ENCODE measurements at places on chromosomes 4 and X.

DNA sequence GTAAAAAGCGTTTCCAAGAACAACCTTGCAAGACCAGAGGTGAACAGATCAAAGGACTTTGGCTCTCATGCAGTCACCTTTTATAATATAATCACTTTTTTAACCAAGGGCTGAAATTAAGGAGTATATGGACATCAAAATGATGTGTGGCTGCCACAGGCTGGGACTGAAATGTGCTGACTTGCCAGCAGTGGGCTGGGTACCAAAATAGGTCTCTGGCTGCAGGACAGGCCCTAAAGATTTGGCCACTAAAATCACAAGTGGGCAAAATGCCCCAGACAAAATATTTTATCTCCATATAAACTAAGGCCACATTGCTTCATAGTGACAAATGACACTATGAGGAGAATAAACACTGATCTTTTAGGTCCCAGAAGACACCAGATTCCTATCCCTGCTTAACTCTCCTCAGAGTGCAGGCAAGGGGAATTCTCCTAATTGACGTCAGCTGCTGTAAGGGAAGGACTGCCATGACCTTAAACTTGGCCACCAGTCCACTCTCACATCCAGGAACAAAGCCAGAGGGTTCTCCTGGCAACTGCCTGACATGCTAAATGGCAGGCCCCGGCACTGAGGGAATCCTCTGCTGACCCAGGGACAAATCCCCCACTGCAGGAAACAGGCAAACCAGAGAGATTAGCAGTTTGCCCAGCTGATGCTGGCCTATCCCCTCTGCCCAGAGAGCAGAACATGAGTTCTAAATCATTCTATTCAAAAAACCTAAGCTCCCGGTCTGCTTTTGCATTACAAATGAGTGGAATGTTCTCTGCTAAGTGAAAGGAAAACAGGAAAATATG is 155.8 kb downstream of the PPP3CA start:
- DNase-seq = no peak

DNA sequence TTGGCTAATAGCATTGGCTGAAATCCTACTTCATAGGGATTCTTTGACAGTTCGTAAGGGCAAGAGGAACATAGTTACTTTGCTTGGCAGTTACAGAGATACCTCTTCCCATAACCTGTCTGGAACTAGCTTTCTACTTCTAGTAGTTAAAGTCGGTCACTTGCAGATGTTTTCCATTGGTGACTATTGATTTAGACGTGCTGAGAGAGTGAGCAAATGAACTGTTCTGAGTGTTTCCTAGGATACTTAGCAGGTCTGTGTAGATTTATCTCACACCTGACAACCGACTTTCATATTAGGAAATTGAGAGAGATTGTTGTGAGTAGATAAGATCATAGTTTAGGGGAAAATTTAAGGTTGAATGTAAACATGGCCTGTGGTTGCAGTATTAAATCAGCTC is 116.8 kb downstream of the TSPAN7 start:
- no peak for DNase-seq

DNA sequence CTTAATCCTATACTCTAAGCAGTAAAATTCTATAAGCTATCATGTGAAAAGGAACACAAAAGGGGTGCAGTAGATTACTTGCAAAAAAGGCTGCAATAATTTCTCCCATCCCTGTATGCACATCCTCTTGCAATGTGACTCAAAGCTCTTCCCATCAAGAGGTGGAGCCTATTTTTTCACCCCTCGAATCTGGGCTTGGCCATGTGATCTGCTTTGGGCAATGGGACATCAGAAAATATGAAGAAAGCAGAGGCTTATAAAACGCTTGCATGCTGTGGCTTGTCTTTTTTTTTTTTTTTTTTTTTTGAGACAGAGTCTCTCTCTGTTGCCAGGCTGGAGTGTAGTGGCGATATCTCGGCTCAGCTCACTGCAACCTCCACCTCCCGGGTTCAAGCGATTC is 33.0 kb downstream of the GEMIN8 start:
- no peak for DNase-seq

DNA sequence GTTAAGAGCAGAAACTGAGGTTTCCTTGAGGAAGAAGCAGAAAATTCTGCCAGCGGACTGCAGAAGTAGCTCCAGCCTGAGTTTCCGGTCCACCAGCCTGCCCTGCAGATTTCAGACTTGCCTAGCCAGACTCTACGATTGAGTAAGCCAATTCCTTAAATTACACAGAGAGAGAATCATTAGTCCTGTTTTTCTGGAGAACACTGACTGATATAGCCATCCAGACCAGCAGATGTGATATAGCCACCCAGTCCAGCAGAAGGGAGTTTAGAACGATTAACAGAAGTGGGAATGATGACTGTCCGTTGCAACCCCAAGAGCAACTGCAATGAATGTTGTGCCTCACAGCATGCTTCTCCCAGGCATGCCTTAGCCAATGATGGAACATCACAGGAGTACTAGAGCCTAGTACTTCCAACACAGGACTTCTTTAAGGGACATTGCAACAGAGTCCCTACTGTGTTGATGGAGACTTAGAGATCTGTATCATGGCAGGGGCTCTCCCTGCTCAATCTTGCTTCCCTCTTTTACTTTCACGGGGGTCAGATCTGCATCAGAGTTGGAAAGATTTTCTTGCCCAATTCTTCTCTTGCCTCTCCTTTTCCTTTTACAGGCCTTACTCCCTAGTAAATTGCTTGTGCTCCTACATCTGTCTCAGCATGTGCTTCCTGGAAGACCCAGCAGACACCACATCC is 264.6 kb upstream of the CLNK start:
- no peak for DNase-seq

DNA sequence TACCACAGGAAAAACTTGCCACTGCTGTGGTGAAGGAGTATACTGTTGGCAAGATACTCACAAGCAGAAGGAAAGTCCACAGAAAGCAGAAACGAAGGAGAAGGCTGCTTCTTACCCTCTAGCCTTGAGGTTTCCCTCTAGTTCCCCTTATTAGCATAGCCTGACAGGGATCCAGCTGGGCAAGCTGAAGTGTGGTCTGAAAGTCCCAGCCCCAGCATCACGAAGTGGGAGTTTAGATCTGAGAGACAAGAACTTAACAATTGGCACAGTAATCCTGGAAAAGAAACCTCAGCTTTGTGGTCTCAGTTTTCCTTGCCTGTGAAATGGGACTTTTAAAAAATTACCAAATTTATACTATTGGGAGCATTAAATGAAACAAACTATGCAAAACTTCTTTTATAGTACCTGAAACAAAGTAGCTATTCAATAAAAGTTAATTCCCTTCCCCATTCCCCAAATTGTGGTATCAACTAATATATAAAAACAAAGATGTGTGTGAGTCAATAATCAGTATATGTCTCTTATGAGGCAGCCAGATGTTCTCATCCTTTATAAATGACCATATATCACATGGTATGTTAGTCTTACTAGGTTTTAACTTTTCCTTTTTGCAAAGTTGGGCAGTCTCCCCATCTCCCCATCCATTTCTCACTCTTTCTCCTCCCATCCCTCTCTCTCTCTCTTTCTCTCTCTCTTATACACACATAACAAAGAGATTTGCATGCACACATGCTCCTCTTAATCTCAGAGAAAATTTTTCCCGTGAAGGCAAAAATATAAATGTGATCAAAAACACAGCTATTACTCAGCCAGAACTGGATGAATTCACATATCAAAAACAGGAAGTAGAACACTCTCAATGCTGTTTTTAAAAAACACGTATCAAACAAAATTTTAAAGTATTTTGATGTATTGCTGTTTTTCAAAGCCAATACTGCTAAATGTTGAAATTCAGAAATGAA is 57.8 kb downstream of the SCFD2 start:
- DNase-seq = no peak

GRCh38 chr4:13399257-13399656 is 84.9 kb downstream of the RAB28 start:
- DNase-seq = no peak

GRCh38 chrX:115486510-115486909 is 74.5 kb upstream of the PLS3 start:
- no peak for DNase-seq

- DNase-seq = no peak
Measured at GRCh38 chr4:119984996-119985395, 81.7 kb downstream of the MAD2L1 start.

GRCh38 chrX:129979207-129979920 is 3.1 kb upstream of the BCORL1 start:
- no peak for DNase-seq

GRCh38 chr4:121199742-121200561 is 35.8 kb upstream of the TNIP3 start:
- DNase-seq = no peak

DNA sequence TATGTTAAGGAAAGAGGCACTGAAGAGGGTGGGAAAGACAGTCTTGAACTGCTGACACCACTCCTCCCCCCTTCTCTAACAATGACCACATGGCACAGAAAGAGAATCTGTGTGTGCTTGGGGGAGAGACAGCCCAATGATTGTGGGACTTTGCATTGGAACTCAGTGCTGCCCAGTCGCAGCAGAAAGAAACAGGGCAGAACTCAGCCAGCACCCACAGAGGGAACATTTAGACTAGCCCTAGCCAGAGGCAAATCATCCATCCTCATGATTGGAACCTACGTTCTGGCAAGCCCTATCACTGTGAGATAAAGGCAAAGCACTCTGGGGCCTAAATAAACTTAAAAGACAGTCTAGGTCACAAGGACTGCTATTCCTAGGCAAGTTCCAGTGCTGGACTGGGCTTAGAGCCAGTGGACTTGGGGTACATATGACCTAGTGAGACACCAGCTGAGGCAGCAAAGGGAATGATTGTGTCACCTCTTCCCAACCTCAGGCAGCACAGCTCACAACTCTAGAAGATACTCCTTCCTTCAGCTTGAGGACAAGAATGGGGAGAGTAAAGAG is 132.8 kb upstream of the S100G start:
- DNase-seq = no peak

DNA sequence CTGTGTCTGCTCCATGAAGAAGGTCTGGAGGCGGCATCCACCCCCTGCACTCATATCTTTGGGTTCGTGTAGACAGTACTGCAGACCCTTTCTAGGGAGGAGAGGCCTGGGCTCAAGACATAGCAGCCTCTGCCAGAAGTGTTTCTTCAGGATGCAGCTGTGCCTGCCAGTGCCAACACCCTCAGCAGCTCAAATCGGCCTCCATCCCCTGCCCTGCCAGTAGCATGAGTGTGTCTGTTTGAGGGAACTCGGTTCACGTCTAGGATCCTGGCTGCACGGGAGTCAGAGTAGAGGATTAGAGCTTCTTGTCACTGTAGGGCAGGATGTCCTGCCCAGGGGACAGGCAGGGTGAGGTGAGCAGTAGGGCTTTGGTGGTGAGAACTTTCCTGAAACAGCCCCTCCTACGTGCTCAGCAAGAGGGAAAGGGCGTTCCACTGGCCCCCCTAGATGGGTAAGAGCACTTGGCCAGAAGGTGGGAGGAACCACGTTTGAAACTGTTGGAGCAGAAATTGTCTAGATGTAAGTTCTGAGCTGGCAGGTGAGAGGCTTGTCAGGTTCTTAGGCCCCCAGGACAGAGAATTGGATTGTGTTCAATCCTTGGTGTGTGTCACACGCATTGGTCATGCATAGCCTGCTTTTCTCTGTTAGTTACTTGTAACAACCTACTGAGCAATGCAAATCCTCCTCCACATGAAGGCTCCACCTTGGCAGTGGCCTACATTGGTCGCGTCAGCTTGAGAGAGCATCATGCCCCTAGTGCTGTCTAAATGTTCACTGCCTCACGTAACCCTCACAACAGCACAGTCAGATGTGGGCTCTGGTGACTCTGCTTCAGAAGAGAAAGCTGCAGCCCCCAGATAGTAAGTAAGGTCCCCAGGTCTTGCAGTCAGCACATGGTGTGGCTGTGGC is 25.8 kb upstream of the FAM193A start:
- DNase-seq = no peak

DNA sequence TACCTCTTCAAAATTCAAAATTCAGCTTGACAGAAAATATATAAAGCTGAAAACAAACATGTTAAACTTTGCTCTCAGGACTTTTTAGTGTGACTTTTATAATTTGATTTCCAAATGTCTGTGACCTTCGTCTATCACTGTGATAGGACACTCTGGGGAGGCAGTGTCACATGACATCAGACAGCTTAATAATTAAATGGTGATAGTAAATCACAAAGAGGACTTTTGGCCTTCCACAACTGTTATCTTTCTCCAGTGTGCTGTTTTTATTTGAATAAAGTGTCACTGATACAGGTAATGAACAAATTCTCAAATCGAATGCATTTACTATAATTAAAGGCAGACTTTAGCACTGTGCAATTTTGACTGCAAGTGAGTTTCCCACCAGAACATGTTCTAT is 83.1 kb downstream of the MID1 start:
- no peak for DNase-seq

- DNase-seq = no peak
Measured at GRCh38 chrX:137575596-137576255, 9.8 kb downstream of the ZIC3 start.

- peak; percentile 29 for DNase-seq
Measured at GRCh38 chr4:1009542-1010394, 1.7 kb upstream of the FGFRL1 start.

- DNase-seq = no peak
Measured at GRCh38 chrX:78624962-78625909, 33.9 kb downstream of the RTL3 start.

DNA sequence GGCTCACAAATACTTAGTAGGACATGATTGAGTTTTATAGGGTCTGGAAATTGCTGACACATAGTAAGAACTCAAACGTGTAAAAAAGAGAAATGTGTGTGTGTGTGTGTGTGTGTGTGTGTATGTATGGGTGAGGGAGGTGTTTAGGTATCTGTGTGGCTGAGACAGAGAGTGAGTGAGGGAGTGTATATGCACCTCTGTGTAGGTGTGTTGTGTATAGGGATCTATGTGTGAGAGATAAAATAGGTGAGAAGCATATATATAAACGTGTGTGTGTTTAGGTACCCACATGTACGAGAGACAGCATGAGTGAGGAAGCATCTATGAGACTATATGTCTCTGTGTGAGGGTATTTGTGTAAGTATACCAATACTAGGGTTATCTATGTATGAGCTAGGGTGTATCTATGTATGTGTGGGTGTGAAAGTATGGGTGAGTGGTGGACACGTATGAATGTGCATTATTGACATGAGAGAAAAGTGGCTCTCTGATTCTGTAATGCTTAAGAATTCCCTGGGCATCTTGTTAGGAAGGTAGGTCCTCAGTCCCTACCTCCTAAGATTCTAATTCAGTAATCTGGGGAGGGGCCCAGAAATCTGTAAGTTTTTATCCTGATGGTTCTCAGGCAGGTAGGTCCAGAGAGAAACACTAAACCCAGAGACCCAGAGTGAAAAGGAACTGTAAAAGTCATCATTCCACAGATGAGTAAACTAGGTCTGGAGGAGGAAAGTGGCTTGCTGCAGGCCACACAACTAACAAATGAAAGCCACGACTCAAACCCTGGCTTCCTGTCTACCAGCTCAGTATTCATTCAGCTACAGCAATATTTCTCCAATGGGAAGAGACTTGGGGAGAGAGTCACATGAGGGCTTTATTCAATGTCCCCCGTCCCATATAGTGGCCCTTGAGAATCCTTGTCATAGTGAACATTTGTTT is 237.0 kb downstream of the IDS start:
- DNase-seq = no peak

- DNase-seq = no peak
Measured at GRCh38 chrX:41189156-41189555, 103.9 kb downstream of the USP9X start.

GRCh38 chrX:54411732-54412131 is 28.5 kb upstream of the TSR2 start:
- no peak for DNase-seq

GRCh38 chrX:30593440-30594200 is 16.1 kb upstream of the TASL start:
- DNase-seq = peak; percentile 23

Data from NCI-H526 (cell line).